ENCODE measurements at places on chromosomes 2 and 18.

GRCh38 chr2:109204412-109204811, 75.4 kb downstream of the SH3RF3 start:
- DNase-seq = no peak

DNA sequence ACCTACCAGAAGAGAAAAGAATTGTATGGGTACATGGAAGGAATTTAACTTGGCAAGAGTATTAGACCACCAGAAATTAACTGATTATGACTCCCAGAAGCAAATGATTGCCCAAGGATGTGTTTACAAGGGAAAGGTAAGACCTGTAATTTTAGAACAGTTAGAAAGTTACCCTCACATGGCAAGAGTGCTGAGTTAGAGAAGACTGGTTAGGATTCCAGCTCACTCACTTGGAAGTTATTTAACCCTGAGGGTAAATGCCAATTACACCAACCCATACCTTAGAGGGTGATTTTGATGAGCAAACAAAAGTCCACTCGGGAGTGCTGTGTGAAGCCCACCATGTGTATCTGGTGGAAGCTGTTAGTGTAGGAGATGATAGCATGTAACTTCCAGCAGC, 170.2 kb downstream of the TPGS2 start:
- DNase-seq = no peak

DNA sequence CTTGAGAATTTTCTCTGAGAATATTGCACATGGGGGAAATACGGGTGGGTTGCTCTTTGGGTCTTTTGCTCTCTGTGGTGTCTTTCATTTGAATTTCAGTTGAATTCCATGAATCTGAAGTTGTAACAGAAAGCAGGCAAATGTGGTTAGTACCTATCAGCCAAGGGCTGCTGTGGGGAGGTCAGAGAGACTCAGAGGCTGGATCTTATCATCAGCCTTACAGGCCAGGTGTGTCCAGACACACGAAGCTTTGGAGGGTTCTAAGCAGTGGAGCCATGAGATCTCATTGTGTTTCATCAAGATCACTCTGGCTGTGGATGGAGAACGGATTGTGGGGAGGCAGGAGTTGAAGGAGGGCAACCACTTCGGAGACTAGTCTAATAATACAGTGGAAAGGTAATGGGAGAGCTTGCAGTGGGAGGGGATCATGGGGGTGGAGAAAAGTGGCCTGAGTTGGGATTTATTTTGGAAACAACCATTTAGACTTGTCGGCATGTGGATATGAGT, 68.1 kb downstream of the GNAL start:
- no peak for DNase-seq

GRCh38 chr2:239275044-239275685, 125.7 kb downstream of the HDAC4 start:
- no peak for DNase-seq

- DNase-seq = no peak
These were observed 144.0 kb upstream of the VRK2 start for GRCh38 chr2:57902578-57902977.

- no peak for DNase-seq
These were observed 13.4 kb downstream of the ARHGEF4 start for GRCh38 chr2:130849896-130850787.

DNA sequence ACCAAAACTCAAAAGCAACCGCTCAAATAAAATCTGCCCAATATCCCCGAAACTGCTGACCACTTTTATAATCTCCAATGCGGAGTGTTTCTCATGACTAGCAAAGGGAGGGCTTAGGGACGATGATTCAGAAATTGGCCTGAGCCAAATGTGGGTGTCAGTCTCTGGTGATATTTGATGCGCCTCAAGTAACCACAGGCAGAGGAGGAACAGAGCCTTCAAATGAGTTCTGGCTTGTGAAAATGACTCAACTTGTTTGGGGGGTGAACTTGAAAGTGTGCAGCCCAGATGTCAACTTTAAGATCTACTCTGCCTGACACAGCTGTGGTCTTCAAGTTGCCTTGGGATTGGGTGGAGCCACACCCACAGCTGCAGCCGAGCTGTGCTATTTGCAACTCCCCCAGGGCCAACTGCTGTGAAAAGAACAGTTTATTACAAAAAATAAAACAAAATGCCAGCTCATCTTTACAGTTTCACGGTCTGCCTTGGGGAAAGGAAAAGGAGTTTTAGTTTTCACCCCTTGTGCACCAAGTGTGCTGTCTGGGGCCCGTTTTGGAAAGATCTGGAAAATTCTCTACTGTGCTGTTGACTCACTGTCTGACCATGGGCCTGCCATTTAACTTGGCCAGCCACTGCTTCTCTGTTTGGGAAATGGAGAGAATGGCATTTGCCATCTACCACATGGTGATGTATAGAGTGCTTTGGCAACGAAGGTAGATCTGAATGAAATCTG, 222.1 kb downstream of the MTX2 start:
- no peak for DNase-seq

- no peak for DNase-seq
These were observed 217.6 kb downstream of the ATAD2B start for GRCh38 chr2:23709311-23709710.

DNA sequence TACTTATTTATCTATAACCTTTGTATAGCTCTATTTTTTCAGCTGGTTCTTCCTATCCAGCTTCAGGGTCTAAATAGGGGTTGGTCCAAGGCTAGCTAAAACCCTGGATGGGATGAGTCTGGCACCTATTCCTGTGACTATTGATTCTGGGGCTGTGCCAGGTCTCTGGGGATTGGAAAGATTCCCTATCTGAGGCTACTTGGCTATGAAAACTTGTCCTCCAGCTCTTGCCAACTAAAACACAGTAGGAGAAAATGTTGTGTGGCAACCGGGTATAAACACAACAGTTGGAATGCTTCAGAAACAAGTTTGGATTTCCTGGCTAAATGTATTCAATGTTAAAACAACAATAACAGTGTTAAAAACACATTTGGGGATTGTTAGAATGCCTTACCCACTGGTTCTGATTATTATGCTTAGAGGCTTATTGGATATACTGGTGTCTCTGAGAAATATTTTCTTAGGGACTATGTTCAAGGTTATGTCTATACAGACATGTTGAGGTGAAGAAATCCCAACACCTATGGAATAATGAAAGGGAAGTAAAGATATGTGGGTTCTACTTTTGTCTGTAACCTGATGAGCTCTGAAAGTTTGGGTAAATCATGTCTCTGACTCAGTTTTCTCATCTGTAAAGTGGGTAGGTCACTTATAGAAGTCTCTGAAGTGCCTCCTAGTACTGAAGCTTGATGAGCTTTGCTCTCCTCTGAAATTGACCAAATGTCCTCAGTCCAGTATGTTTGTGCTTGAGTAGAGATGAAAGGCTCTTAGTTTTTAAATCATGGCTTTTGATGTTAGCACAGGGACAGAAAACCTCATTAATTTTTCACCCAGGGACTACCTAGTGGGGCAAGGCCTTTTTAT, 460.7 kb downstream of the MTX2 start:
- no peak for DNase-seq

- DNase-seq = no peak
These were observed 34.0 kb downstream of the CCDC195 start for GRCh38 chr2:224682134-224682533.

GRCh38 chr2:234257859-234258561, 207.5 kb downstream of the SPP2 start:
- no peak for DNase-seq

GRCh38 chr2:218194880-218195279, 22.1 kb upstream of the ARPC2 start:
- no peak for DNase-seq

GRCh38 chr2:181308766-181309515, 148.2 kb upstream of the ITGA4 start:
- no peak for DNase-seq

- no peak for DNase-seq
These were observed 385.7 kb downstream of the STK39 start for GRCh38 chr2:167861574-167862193.

GRCh38 chr18:5456577-5457461, 87.0 kb downstream of the EPB41L3 start:
- no peak for DNase-seq

GRCh38 chr18:78625847-78626246, 353.8 kb upstream of the SALL3 start:
- DNase-seq = no peak

DNA sequence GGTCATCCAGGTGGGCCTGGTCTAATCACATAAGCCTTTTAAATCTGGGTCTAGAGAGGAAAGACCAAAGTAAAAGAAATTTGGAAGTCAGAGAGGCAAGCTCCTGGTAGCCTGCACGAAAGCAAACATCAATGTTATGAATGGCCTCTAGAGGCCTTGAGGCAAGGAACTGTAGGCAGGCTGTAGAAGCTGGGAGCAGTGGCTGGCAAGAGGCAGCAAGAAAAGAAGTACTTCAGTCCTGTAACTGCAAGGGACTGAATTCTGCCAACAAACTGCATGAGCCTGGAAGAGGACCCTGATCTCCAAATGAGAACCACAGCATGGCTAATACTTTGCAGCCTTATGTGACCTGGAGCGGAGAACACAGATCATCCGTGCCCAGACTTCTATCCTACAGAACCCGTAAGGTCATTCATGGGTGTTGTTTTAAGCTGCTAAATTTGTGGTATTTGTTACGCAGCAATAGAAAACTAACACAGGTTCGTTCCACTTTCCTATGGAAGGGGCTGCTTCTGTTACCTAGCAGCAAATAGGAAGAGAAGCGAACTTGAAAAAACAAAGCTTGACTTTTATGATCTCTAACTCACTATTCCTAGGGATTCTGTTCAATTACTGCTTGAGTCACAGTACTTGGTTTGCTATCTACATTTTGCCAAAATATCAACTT, 1.2 kb downstream of the IMMT start:
- DNase-seq = no peak

DNA sequence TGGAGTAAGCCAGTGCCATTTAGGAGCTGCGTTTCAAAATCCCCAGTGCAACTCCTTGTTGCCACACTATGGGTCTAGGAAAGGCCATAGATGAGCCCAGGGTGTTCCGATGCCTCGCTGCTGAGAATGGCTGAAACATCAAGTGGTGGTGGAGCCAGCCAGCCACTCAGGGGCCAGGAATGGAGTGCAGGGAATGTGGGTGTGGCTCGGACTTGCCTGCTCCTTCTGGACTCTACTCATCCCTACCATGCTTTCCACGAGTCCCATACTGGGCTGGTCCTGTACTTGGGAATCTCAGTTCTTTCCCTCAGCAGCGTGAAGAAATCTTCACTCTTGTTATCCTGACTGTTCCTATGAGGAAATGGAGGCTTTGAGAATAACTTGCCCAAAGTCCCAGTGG, 143.5 kb downstream of the INSIG2 start:
- no peak for DNase-seq

DNA sequence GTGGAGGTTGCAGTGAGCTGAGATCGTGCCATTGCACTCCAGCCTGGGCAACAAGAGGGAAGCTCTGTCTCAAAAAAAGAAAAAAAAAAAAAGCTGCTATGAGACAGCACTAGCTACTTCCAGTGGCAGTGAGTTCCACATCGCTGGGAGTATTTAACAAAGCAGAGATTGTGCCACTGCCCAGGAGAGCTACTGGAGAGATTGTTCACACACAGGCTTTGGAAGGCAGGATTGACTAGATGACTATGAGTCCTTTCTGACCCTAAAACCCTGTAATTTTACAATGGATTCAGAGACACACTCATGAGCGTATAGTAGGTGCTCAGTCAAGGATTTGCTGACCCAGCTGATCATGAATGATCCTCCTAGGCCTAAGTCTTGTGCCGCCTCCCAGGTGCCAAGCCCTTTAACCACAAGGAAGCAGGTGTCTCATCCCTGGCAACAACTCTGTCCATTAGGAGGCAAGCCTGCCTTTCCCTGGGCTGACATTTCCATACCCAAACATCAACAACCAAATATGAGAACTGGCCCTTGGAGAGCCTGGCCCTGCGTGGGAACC, 45.0 kb upstream of the ODC1 start:
- no peak for DNase-seq

DNA sequence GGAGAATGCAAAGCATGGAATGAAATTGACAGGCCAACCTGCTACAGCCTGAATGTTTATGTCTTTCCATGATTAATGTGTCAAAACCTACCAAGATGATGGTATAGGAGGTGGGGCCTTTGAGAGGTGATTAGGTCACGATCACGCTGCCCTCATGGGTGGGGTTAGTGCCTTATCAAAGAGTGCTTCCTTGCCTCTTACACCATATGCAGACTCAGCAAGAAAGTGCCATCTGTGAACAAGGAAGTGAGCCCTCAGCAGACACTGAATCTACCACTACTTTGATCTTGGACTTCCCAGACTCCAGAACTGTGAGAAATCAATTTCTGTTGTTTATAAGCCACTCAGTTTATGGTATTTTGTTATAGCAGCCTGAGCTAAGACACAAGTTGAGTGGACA, 147.5 kb upstream of the BCL2L11 start:
- no peak for DNase-seq

DNA sequence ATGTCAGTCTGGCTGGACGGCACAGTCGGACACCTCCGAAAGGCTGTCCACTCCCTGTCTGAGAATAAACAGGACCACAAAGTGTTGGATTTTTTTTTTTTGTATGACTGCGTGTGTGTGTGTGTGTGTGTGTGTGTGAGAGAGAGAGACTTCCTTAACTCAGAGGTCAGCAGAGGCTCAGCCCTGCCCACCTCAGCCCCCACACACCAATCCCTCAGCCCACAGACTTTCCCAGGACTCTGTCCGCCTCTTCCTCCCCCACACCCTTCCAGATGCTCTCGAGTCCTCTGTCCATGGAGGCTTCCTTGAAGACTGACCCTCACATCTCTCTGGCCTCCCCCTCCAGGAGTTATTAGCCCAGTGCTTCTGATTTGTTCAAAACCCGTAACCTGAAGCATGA, 147.3 kb downstream of the BCL11A start:
- no peak for DNase-seq

DNA sequence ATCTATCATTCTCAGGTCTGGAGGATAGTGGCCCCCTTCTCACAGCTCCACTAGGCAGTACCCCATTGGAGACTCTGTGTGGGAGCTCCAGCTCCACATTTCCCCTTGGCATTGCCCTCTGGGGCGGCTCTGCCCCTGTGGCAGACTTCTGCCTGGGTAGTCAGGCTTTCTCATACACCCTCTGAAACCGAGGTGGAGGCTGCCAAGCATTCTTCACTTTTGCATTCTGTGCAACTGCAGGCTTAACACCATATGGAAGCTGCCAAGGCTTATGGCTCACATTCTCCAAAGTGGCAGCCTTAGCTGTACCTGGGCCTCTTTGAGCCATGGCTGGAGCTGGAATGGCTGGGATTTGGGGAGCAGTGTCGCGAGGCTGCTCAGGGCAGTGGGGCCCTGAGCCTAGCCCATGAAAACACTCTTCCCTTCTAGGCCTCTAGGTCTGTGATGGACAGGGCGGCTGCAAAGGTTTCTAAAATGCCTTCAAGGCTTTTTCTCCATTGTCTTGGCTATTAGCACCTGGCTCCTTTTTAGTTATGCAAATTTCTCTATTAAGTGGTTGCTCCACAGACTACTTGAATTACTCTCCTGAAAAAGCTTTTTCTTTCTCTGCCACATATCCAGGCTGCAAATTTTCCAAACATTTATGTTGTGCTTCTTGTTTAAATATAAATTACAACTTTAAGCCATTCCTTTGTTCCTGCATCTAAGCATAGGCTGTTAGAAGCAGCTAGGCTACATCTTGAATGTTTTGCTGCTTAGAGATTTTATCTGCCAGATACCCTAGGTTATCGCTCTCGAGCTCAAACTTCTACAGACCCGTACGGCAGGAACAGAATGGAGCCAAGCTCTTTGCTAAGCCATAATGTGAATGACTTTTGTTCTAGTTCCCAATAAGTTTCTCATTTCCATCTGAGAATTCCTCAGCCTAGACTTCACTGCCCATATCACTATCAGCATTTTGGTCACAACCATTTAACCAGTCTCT, 206.5 kb downstream of the CPS1 start:
- no peak for DNase-seq
